ENCODE measurements at places on chromosomes 7 and 10.
A peak's percentile ranks its signal among the peaks of the same experiment; 100 is the strongest.

GRCh38 chr7:84083846-84084245 is 110.7 kb downstream of the SEMA3A start:
- DNase-seq: no peak

DNA sequence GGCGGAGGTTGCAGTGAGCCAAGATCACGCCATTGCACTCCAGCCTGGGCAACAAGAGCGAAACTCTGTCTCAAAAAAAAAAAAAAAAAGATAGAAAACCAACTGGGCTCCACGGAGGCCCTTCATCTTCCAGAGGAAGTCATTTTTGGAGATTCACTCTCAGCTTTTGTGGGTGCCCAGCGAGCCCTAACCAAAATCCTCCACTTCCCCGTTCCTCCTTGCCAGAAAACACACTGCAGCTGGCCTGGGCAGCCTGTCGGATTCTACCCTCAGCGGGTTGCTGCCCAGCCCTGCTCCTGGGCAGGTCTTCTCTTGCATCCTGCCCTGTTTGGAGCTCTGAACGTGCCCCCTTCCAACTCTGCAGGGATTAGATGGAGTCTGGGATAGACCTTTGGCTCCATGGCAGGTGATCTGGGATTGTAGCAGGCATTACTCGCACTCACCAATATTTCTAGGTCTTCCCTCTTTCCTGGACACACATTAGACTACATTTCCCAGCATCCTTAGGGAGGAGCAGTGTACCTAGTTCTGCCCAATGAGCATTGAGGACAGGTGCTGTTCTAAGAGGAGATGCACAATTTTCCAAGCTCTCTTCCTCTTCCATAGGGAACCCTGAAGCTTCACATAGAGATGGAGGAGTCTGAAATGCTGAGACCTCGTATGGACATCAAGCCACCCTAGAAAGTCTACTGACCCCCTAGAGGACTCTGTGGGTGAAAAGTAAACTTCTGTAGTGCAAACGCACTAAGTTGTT is 4.6 kb downstream of the GRID2IP start:
- DNase-seq: no peak

GRCh38 chr10:104613406-104613805 is 27.7 kb upstream of the SORCS3 start:
- DNase-seq: no peak

- no peak for DNase-seq
Measured at GRCh38 chr10:53166325-53166724, 393.7 kb upstream of the MBL2 start.

DNA sequence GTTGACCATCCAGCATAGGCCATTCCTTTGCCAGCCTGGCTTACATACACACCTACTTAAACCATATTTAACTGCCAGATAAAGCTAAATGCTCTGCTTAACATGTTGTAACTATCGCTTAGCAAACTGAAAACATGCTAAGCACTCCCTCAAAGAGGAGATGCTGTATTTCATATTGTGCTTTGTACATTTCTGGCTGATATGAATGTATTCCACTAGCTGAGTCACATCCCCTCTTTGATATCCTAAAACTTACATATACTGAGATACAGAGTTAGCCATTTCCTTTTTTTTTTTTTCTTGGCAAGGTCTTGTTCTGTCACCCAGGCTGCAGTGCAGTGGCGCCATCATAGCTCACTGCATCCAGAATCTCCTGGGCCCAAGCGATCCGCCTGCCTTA is 99.4 kb downstream of the TPST1 start:
- DNase-seq: no peak

- no peak for DNase-seq
Measured at GRCh38 chr7:173209-173918, 19.0 kb upstream of the FAM20C start.

DNA sequence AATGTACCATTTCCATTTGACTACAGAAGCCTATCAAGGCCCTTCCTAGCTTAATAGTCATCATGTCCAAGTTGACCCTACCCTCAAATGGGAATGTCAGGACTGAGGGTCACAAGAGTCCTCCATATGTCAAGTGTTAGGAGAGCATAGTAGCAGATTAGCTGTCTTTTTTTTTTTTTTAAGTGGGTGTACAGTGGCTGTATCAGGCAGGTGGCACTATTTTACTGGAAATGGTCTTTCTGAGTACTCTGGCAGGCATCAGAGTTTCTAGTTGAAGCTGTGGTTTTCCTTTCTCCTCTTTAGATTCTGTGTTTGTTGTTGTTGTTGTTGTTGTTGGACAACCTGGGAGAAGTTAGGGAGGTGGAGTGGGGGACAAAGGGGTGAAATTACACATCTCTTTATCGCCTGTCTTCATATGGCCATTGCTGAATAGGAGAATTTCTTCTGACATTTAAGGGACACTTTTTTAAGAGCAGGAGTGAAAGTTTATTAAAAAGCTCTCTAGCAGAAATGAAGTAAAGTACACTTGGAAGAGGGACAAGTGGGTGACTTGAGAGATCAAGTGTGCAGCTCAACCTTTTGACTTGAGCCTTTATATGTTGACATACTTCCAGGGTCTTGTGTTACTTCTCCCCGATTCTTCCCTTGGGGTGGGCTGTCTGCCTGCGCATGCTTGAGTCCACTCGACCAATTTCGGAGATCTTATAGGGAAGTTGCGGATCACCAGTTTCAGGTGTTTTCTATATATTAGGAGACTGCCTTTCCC is 104.1 kb upstream of the FOXP2 start:
- no peak for DNase-seq

DNA sequence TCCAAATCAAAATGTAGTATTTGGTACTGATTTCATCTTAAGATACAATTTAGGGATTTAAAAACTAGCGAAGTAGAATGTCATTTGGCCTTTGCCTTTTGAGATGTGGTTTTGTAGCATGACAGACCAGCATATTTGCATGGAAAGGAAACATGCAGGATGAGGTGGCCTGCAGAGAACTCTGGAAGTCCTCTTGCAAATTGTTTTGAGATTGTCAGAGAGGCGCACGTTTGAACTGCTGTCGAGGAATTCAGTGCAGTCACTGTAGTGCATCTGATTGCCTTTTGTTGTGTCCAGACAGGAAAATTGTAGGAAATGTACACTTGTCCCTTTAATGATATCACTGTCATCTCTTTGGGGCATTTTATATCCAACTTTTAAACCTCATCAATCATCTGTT is 136.7 kb downstream of the CELF2 start:
- DNase-seq: peak; percentile 22

GRCh38 chr7:74293577-74293908 is 4.3 kb downstream of the CLIP2 start:
- no peak for DNase-seq

GRCh38 chr10:1539216-1539615 is 198.1 kb downstream of the ADARB2 start:
- no peak for DNase-seq

DNA sequence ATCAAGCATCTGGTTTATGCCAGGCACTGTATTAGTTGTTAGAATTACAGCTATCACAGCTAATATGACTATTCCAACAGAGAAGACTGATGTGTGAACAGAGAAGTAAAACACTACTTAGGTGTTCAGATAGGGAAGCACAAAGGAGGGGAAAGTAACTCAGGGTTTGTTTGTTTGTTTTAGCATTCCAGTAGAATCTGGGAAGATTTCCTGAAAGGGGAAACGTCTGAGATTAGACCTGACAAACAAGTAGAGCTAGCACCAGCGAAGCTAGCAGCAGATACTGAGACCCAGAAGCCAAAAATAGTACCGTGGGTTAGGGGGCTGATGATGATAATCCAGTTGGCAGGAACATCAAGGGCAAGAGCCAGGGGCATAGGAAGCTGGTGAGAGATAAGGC is 28.8 kb upstream of the KLHL7 start:
- no peak for DNase-seq

GRCh38 chr10:130300608-130301020 is 164.4 kb downstream of the GLRX3 start:
- DNase-seq: no peak

- peak; percentile 8 for DNase-seq
Measured at GRCh38 chr10:85318809-85319807, 990.7 kb downstream of the CCSER2 start.

DNA sequence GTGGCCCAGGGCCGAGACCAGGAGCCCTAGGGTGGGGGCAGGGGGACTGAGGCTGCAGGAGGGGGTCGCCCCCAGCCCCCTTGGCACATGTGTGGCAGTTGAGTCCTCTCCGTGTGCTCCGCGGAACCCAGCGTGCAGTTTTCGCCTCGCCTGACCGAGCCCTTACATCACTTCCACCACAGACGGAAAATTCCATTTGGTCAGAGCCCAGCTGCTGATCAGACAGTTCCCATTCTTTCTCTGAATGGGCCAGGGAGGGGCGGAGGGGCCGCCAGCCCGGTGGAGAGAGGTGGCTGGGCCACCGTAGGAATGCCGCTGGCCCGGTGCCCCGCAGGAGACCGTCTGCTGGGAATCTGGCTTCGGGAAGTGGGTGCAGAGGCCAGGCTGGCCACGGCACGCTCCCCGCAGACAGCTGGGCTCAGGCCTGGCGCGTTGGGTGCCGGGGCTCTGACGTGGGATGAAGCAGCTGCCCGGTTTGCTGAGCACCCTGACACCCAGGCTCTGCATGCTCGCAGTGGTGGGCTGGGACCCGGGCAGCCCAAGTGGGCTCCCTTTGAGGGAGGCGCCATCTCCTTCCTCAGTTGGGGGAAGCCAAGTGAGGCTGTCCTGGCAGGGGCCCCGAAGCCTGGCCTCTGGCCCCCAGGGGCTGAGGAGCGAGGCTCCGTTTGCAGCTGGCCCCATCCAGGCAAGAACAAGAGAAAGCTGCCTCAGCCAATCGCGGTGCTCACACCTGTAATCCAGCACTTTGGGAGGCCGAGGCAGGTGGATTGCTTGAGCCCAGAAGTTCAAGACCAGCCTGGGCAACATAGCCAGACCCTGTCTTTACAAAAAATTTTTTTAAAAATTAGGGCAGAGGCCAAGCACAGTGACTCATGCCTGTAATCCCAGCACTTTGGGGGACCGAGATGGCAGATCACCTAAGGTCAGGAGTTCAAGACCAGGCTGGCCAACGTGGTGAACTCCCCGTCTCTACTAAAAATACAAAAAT is 9.9 kb downstream of the TTYH3 start:
- DNase-seq: peak; percentile 92

DNA sequence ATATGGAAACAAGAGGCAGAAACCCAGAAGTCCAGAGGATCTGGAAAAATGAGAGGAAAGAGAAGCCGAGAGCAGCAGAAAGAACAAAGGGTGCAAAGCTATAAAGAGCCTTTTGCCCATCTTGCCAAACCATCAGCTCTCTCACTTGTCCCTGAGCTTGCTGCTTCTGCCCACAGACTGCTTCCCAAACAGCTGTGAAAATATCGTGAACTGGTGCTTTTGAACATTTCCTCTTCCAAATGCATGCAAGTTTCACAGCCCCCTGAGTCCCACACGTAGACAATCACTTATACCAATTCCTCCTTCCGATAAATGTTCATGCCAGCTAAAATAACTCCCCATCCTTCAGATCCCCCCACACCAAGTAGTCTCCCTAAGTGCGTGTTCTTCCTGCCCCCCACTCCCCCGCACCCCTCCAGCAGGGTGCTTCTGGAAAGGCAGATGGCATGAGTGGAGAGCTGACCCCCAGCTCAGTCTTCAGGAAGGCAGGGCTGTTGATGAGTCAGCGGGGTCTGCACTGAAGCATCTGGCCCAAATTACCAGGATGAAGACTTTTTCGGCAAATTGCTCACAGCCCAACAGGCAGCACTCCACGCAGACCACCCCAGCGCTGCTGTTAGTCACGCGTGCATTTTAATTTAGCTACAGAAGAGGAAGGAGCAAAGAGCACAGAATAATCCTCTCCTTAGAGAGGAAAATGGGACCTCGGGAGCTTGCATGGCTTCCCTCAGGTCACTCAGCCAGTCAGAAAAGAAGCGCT is 76.1 kb upstream of the KCNMA1 start:
- DNase-seq: peak; percentile 85

DNA sequence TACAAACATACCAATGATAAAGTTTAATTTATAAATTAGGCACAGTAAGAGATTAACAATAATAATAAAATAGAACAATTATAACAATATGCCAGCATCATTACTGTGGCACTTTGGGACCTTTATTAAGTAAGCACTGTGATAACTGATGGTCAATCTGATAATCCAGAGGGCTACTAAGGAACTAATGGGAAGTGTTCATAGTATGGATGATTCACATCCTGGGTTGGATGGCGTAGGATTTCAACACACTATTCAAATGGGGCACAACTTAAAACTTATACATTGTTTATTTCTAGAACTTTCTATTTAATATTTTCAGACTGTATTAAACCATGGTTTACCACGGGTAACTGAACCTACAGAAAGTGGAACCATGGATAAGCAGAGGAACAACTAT is 90.8 kb downstream of the KIF20B start:
- no peak for DNase-seq

GRCh38 chr10:49058463-49059255 is 56.7 kb downstream of the VSTM4 start:
- no peak for DNase-seq

- DNase-seq: no peak
Measured at GRCh38 chr7:90760892-90761291, 164.8 kb downstream of the CDK14 start.

DNA sequence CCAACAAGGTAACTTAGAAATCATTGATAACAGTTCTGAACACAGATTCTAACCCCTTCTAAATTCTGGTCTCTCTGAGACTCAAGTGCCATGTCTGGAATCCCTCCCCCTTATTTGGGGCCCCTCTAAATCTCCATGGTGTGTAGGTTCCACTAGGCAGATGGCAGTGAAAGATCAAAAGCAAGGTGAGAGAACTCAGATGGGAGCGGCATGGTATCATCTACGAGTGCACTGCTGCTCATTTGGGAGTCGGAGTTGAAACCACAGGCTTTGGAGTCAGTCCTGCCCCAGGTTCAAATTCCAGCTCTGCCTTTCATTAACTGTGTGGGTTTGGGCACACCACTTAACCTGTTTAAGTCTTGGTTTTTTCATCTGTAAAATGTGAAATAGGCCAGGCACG is 72.6 kb downstream of the MTURN start:
- DNase-seq: no peak

DNA sequence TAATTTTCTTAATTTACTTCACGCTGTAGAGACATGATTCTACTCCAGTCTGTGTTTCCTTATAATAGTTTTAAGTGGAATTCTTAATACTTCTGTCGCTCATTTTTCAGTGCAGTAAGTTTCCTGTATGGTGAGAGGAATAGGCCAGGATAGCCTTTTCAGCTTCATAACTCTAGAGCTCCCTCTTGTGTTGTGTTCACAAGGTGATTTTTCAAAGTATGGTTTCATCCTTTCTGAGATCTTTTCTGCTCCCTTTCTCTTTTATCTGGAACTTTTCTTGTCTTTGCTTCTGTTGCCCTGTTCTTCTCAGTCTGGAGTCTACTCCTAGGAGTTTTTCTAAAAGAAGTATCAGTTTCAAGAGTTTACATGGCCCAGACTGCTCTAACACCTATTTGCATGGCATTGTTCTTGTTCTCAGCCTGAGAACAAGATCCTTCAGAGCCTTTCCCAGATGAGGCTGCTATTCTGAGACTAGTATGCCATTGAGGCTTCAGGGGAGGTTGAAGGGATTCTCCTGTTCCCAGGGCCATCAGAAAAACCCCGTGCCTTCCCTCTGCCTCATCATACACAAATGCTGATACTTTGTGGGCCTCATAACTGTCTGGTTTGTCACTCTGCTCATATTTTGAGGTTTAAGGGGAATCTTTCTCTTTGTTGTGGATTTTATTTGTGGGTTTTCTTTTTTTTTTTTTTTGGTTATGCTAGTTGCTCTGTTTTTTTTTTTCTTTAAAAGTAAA is 21.8 kb downstream of the NET1 start:
- DNase-seq: peak; percentile 91

- DNase-seq: no peak
Measured at GRCh38 chr7:48090095-48090805, 1.2 kb downstream of the UPP1 start.

All from fibroblast of skin of scalp (primary cell).